Kidney epithelial cell (primary cell): ENCODE measurements at places on chromosomes 3 and 15. TPM values are rescaled to one million over a fixed set of nuclear protein-coding genes. Genes with fewer than 3 reads are reported as not detected.

Gene HCN4
- total RNA-seq = 1.4 and 2.1 TPM in 2 replicates

Gene ANKRD63
- total RNA-seq = not detected in 2 replicates

Gene CALML4
- 2.4 and 5.3 TPM in 2 replicates for total RNA-seq

Gene CPB1
- total RNA-seq = not detected in 2 replicates

Gene STXBP5L
- total RNA-seq = 0.13 TPM in 1 of 2 replicates, not detected in the other

Gene BTLA
- total RNA-seq = not detected in 2 replicates

Gene DNAH1
- 0.96 and 2.9 TPM in 2 replicates for total RNA-seq
